AG04449 (cell line): ENCODE measurements at places on chromosomes 12 and 14.

- no peak for DNase-seq
Observed at GRCh38 chr14:80523518-80524117, 312.3 kb upstream of the DIO2 start.

- DNase-seq = no peak
Observed at GRCh38 chr14:91142214-91142668, 28.4 kb downstream of the DGLUCY start.

DNA sequence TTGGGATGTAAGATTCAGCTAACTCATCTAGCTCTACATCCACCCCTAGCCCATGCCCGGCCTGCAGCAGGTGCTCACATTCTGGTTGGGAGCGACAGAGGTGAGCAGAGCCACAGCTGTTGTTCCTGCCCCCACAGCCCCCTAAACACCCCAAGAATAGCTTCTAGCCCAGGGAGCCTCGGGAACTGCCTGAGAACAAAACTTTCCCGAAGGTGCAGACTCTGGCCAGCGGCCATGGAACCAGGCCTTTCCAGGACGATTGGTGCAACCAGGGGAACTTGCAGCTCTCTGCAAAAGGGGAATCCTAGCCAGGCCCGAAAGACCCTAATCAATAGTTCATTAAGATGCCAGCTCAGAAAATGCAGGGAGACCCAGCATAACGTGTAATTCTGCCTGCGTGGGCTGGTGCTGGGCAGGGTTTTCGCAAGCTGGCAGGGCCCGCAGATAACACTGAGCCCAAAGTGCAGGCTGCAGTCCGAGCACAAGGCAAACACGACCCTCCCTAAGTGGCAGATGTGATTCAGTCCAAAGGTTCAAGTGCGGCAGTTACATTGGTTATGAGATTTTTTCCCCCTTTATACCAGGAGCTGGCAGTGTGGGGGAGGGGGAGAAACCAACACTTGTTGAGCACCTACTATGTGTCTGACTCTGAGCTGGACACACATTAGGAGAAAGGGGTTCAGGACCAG, 122.5 kb upstream of the MAP1LC3B2 start:
- DNase-seq = no peak

DNA sequence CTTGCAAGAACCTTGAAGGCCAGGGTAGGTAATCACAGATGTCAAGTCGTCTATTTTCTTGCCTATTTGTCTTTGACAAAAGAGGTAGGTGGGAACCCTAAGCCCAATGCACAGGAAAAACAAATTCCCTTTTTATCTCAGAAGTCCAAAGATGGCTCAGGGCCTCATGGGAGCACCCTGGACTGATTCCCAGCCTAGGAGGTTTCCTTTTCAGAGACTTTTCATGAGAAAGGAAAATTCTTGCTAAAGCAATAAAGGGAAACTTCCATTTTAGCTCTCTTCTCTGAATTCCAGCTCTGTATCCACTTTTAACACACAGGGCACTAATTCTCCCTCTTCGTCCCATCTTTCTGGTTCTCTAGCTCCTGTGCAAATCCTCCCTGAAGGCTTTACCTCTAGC, 1.2 kb downstream of the ZNF641 start:
- DNase-seq = no peak

GRCh38 chr12:91155990-91156389, 26.6 kb downstream of the DCN start:
- DNase-seq = no peak

DNA sequence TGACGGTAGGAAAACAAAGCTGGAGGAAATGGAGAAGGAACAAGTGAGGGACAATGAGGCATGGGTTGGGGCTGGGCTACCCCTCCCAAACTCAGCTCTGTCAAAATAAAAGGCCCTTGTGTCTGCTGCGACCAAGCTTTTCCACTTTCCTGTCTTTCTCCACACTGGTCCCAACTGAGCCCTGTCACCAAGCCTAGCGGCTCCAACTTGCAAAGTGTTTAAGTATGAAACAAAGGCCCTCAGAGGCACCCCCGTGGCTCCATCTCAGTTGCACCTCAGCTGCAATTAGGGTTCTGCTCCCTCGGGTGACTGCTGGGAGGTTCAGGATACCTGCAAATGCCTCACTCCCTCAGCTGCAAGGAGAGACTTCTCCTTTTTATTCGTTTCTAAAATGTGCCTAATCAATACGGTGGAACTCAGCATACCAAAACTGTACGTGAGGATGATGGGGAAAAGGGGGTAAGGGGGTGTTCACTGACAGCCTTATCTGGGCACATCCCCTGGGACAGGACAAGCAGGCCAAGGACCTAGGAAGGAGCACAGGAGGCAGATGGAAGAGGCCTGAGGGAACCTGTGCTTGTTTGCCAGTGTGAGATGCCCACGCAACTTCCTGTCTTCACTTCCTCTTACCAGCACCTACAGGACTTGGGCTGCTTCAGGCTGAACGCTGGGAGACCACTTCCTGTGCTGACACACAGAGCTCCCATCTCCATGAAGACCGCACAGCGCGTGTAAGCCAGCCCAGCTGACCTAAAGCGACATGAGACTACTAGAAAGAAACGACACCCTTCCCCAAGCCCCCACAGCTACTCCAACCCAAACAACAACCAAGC, 8.9 kb downstream of the VAMP1 start:
- no peak for DNase-seq

DNA sequence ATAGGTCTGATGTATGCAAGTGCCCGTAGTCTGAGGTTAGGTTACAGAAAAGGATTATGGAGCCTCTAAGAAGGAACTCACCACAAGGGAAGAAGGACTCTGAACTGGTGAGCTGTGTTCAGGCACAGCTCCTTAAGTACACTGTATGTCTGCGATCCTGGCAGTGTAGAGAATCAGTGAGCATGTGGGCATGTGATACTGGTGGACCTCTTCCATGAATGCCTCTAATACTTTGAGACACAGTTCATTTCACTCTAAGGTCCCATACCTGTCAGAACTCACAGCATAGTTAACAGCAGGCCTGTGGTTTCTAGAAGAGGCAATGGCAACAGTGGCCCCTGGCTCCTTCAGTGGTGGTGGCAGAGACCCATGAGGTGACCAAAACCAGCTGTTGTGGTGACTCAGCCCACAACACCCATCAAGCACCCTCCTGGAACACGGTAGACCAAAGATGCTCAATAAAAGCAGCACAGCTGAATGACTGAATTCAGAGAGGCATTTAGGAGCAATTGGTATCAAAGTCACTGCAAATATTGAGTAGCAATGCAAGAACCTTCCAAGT, 6.9 kb upstream of the OR6J1 start:
- DNase-seq = no peak

GRCh38 chr12:56713345-56713744, 11.8 kb downstream of the NACA start:
- DNase-seq = no peak

DNA sequence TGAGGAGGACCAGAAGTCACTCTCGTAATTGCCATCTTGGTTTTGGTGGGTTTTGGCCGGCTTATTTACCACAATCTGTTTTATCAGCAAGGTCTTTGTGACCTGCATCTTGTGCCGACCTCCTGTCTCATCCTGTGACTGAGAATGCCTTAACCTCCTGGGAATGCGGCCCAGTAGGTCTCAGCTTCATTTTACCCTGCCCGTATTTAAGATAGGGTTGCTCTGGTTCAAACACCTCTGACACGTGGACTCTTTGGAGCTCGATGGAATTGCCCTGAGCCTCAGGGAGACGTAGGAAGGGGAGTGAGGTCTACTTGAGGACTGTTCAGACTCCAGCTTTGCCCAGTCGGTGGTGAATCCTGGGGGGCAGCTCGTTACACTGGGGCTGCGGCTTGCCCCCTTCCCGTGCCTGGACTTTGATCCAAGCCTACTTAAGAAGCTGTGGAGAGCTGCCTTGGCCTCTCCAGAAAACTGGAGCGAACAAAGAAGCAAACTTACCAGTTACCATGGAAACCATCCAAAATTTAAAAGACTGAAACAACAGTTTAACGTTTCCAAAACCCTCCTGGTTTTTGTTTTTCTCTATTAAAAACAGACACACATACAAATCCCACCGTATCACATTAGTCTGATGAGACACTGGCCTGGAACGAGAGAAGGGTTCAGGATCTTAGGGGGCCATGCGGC, 28.0 kb downstream of the CALM1 start:
- DNase-seq = no peak

DNA sequence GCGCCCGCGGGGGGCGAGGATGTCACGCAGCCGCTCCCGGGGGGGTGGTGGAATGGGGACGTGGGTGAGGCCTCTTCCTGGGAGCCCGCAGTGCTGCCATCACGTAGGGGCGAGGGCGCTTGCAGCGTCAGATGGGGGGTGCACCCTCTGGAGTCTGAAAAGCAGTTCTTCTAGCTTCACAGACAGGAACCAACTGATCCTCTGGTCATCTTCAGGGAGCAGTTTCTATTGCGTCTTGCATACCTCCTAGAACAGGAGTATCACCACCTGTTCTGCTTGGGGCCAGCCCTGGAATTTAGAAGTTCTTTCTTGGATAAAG, 36.9 kb upstream of the PRIMA1 start:
- DNase-seq = no peak
